Effector memory CD8-positive, alpha-beta T cell (primary cell): ENCODE measurements at places on chromosomes 12 and 14.

DNA sequence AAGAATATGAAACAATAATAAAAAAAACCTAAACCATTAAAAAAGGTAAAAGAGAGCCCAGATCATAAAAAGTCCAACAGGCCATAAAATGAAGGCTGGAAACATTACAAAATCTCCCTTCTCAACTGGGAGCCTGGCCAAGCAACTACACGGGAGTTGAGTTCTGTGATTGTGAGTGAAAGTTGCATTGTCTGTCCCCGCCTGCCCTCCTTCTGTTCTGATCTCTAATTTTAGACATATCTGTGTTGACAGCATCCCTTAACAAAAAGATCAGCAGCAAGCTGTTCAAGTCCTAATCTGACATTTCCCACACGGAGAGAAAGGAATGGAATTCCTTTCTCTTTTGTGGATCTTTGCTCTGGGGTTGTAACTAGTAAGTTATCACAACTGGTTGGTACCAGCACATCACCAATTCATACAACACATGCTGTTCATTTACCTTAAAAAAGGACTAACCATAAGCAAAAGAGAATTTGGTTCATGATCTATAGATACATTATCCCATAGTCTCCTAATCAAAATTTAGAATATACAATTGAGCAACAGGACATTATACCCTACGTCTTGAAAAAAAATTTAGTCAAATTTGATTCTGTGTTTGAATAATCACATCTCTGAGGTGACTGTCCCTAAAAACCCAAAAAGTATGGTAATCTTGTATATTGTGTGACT is 205.1 kb upstream of the GZMB start:
- no peaks in the 10 kb centered on the region for H3K36me3 ChIP-seq
- no peak for DNase-seq
- no peaks in the 10 kb centered on the region for H3K4me1 ChIP-seq

DNA sequence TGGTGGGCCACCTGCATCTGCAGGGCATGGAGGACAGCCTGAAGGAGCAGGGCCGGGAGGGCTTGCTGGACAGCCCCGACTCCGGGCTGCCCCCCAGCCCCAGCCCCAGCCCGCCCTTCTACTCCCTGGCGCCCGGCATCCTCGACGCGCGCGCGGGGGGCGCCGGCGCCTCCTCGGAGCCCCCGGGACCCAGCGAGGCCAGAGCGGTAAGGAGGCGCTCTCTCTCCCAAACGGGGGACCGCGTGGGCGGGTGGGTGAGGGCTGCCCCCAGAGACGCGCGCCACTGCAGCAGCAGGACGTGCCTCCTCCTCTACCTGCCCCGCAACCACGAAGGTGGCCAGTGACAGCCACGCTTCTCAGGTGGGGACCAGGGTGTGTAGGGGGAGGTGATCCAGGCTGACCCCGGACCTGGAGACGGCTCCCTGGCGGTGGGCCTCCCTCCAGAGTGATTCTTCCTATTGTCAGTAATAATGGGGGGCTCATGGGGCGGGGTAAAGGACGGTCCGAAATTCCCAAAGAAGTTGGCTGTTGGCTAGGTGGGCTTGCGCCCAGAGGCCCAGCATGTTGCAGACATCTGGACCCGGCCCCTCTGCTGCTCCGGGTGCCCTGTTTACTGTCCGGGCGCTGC is 652 bp downstream of the RFLNA start:
- H3K4me1 ChIP-seq = peaks cover 1% of the 10 kb centered on the region
- H3K4me3 ChIP-seq = no peak overlapping the region

GRCh38 chr14:35085441-35085840 is 36.3 kb downstream of the PPP2R3C start:
- no peak overlapping the region for H3K4me3 ChIP-seq
- no peaks in the 10 kb centered on the region for H3K4me1 ChIP-seq
- peaks cover 78% of the 10 kb centered on the region for H3K36me3 ChIP-seq
- no peak for DNase-seq

DNA sequence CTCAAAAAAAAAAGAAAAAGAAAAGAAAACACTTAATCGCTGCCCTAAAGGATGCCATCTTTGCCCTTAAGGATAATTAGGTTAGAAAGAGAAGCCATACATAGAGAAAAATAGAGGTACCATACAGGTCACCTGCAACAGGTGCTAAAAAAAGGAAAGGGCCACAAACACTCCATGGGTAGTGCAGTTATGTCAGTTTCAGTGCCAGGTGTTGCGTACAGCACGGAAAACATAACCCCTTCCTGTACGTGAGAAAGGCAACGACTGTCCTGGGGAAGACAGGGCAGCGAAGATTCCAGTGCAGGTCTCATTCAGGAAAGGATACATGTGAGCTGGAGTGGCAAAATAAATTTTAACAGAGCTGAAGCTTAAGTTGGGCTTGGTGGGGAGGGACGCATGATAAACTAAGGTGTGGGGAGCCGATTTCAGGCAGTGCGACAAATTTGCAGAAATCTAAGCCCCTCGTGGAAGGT is 553 bp upstream of the DAZAP2 start:
- H3K36me3 ChIP-seq = peaks cover 55% of the 10 kb centered on the region
- no peak for DNase-seq
- peak overlapping the region; percentile 95 for H3K4me3 ChIP-seq
- H3K4me1 ChIP-seq = peaks cover 31% of the 10 kb centered on the region
- H3K27me3 ChIP-seq = no peaks in the 10 kb centered on the region

GRCh38 chr14:36173161-36173560 is 3.4 kb downstream of the PTCSC3 start:
- peaks cover 8% of the 10 kb centered on the region for H3K27me3 ChIP-seq
- no peak overlapping the region for H3K27ac ChIP-seq
- no peak for DNase-seq
- H3K4me3 ChIP-seq = no peak overlapping the region
- H3K36me3 ChIP-seq = no peaks in the 10 kb centered on the region
